ENCODE measurements at places on chromosomes 2 and 18.

- no peak for DNase-seq
Observed at GRCh38 chr18:8742387-8743361, 37.3 kb downstream of the MTCL1 start.

DNA sequence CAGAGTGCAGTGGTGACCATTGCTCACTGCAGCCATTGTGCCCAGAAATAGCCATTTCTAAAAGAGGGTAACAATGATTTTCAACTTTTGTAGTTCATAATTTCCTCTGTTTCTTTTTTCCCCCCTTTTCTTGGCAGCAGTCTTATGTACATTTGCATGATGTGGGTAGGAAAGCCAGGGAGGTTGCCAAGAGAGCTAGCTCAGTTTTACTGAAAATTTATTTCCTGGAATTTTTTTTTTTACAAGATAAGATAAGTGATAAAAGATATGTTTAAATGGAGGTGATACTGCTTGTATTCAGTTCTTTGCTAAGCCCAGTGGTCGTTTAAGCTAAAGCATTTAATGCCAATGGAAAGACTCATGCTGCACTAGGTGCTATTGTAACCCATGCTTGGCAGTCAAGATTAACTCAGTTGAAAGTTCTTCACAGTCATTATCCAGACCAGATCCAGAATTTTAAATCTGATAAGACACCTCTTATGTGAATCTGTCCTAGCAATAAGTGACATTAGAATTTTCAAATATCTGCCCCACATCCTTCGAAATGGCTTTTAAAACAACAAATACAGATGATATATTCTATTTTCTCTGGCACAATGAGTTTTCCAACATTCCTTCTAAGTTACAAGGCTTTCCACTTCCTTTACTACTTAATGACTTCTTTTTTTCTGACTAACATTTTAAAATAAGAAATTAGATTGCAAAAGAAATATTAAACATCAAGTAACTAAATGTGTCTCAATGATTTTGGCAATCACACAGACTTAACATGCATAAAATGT lies 4.4 kb upstream of the ATP8B1 start:
- DNase-seq: no peak

GRCh38 chr2:193428336-193428818 lies 1233.6 kb upstream of the TMEFF2 start:
- DNase-seq: no peak

- no peak for DNase-seq
Observed at GRCh38 chr2:128733450-128733849, 414.8 kb upstream of the HS6ST1 start.

- no peak for DNase-seq
Observed at GRCh38 chr18:23540867-23541266, 37.6 kb downstream of the RMC1 start.

GRCh38 chr2:113227290-113227689 lies 51.4 kb downstream of the PAX8 start:
- DNase-seq: no peak

DNA sequence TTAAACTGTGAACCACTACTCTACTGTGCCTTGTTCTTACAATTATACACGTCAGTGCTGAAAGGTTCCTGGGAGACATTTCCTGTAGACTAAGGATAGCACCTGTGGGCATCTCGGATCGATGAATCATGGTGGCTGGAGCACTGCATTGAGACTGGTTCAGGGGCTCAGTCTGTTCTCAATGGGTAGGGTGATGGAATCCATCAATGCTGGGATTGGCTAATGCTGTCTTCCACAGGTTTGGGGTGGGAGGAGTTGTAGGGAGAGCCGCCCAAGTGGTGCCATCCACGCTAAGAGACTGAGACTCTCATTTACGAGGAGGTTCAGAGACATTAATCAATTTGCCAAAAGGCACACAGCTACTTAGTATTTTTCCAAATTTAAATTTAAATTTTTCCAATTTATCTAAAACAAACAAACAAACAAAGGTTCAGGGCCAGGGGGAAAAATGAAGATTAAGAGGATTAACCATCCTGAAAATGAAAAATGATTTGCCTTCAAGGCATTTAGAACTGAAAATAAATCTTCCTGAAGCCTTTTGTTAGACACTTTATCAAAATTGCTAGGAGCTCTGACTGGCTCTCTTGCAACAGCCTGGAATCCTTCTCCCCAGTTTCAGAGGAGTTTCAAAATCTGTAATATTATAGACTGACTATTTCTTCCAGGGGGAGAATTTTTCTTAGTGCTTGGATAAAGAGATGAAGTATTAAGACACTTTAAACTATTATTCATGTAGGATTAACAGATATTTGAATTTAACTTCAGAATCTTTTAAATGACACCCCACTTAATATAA lies 359.2 kb downstream of the TGIF1 start:
- DNase-seq: no peak

- no peak for DNase-seq
Observed at GRCh38 chr2:6676776-6677175, 188.9 kb downstream of the CMPK2 start.

GRCh38 chr2:206921529-206921928 lies 17.8 kb upstream of the CPO start:
- DNase-seq: no peak

GRCh38 chr2:122329278-122329677 lies 573.8 kb downstream of the TSN start:
- no peak for DNase-seq

DNA sequence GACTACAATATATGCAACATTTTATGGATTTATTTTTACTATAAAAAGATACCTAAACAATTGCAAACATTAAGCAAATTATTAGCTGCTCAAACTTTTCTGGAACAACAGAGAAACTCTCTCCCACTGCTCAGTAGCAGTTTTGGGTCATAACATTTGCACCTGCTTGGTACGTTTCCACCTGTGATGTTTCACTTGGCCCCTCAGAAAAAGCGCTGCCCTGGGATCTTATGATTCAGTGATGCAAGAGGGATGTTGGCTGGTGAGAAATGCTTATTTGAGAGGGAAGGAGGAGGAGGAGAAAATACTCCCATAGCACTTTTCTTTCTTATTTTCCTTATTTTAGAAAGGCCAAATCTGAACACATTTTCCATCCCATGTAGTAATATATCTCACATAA lies 9.2 kb downstream of the IRS1 start:
- no peak for DNase-seq

DNA sequence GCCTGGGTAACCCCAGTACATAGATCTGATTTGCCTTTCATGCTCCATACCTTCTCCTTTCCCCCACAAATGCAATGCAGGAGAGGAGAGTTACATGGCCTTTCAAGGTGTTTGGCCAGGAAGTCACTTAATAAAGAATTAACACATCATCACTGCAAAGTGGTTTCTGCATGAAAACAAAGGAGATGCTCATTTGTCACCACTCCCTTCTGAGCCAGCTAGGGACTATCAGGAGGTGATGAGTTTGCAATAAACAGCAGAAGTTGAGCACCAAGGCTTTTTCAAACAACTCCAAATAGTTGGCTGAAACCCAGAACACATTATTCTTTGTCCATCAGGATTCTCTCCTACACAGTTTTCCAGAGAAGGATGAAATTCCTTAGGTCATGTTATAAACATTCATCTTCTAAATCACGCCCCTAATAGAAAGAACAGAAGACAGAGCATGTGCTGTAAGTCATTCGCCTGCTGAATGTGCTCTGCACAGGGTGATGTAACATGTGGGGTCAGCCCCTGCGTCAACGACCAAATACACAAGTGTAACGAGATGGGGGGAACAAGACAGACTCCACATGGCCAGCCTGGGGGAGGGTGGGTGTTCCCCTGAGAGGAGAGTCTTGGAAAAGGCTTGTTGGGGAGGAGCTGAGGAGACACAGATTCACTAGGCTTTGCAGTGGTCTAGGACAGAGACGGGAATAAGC lies 87.3 kb upstream of the RMDN2 start:
- DNase-seq: no peak

DNA sequence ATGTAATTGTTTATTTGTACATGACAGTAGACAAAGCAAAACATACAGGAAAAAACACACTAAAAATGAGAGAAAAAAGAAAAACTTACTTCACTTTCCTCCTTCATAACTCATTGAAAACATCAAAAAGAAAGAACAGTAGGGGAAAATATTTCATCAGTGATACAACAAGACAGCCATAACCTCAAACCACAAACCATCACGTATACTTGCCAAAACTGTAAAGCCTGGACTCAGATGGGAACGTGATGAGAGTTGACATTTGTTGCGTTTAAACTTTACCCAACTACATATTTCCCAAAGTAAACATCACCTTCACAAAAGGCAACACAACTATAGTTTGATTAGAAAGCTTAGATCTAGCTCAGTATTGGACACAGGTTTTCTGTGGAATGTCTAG lies 278.2 kb upstream of the COL3A1 start:
- no peak for DNase-seq

DNA sequence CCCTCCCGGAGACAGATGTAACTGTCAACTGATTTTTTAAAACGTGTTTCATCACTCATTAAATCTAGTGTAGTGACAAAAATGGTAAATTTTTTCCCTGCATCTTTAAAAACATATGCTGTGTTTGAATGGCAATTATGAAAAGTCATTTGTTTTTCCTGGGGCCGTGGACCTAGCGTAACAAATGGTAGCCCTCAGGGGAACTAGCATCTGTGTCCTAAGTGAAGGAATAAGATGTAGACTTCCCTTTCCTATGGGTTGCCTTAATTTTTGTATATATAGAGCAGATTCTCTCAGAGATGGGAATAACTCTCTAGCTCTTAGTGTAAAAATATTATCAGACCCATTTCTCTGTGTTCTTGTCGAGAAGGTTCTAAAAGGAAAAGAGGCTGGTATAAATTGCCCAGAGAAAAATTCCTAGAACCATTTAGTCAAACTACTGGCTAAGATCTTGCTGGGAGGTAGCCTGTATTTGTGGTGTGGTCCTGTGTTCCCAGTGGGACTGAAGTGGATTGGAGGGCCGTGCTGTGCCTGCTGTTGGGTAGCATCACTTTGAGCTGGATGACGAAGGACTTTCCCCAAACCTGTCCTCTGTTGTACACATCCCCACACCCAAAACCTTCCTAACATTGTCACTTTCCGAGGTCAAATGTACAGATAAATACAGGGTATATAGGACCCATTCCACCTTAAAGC lies 85.8 kb downstream of the LIMS1 start:
- DNase-seq: no peak

GRCh38 chr18:41921770-41922169 lies 33.3 kb upstream of the PIK3C3 start:
- DNase-seq: no peak

DNA sequence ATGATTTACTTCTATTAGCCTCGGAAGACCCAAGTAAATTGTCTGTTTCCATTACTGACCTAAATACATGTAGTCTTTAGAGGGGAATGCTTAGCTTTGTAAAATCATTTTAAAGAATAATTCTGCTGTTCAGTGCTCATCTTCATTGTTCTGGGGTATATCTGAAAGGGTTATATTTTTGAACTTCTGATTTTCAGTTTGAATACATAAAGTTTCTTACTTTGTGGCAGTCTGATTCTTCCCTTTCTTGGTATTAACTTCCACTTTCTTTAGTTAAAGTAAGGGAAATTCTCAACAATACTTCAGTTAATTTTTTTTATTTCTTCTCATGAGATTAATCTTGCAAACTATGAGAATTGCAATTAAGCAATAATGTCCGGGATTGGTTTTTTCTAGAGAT lies 148.4 kb downstream of the DOCK10 start:
- DNase-seq: no peak

DNA sequence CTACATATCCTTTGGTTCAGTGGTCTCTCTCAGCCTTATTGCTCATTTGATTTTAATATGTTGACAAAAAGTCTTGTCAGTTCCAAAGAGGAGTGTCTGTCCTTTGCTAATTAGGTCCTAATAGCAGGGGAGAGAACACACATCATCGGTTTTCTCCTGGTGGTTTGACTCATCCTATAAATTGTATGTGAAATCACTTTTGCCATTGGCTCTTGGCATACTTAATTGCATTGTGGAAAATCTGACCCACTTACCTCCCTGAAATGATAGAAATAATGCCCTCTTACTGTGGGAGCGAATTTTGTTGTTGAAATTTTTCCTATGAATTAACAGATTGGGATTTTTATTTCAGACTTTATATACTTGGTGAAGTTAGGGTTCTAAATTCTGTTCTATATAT lies 58.3 kb downstream of the MTCL1 start:
- DNase-seq: no peak

DNA sequence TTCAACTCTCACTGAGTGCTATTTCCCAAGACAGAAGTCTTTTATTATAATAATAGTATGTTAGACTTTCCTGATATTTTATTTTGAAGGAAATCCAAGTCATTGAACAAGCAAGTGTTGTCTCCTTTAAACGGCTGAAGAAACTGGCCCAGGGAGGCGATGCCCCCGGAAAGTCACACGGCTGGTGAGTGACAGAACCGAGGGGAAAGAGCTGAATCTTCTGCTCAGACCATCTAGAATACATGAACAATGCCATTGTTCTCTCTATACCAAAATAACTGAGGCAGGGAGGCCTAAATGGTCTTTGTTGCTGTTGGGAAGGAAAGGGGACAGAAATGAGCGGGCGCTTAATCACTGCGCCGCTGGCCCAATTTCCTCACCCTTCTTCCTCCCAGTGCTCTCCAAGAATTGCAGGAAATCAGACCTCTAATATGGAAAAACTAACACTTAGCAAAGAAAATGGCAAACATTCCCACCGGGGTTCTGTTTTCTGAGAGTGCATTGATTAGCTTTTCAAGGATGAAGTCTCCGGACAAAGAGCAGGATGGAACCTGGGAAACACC lies 101.5 kb downstream of the KLF7 start:
- DNase-seq: no peak

DNA sequence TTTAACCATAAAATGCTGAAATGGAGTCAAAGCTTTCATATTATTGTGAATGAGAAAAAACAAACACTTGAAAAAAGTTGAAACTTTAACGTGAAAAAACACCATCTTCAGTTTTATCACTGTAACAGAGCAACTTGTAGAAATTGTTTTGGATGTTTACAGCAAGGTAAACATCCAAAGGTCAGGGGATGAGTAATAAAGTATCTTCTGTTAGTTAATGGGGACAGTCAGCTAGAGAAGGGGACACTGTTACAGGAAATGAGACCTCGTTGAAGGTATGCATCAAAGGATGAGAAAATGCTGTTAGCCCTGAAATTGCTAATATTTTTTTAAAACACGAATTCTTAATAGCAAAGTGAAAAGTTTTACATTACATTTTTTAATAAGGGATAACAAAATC lies 2.9 kb downstream of the RHBDD1 start:
- no peak for DNase-seq

DNA sequence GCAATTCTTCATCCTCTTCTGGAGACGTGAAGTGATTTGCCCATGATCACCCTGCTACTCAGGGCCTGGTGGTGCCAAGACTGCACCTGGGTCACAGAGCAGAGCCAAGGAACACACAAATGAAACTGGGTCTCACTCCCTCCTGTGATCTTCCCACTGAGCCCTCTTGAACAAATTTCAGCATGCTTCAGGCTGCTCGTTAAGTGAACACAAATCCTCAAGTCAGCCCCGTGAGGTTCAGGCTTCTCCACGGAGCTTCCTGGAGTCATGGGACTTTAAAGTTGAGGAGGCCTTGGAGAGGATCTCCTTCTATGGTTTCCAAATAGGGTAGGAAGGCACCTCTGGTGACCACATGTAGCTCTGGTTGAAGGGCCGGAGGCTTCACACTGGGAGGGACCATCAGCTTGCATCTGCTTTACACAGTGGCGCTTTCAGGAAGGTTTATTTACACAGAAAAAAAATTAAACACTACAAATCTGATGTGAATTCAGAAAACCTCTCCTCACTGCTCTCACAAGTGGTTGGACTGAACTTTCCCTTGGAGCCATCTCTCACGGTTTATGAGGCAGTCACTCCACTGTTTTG lies 255.4 kb downstream of the LOXHD1 start:
- no peak for DNase-seq
